ENCODE measurements at places on chromosomes 3 and 15.

GRCh38 chr3:11600501-11601282 lies 43.0 kb downstream of the VGLL4 start:
- no peak for DNase-seq

- no peak for DNase-seq
Measured at GRCh38 chr3:144189044-144189443, 217.4 kb downstream of the DIPK2A start.

- DNase-seq = no peak
Measured at GRCh38 chr15:29968099-29968894, 114.5 kb upstream of the GOLGA8J start.

- DNase-seq = no peak
Measured at GRCh38 chr3:78974181-78974790, 793.5 kb downstream of the ROBO1 start.

DNA sequence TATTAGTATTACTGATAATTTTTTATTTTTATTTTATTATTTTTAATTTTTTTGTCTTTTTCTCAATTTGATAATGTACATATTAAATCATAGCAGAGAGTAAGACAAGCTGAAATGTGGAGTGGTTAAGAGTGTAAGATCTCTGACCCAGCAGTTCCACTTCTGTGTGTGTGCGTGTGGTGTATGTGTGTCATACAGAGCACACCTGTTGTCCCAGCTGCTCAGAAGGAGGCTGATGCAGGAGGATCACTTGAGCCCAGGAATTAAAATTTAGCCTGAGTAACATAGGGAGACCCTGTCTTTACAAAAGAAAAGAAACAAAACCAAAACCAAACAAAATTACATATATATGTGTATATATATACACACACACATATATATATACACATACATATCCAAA lies 1.4 kb upstream of the CIDEC start:
- no peak for DNase-seq
